Choroid plexus epithelial cell (primary cell): ENCODE measurements at places on chromosomes 3 and 15.

GRCh38 chr3:122271246-122271898 lies 53.7 kb upstream of the CSTA start:
- DNase-seq = no peak

GRCh38 chr3:177519588-177519987 lies 322.3 kb upstream of the TBL1XR1 start:
- DNase-seq = no peak

DNA sequence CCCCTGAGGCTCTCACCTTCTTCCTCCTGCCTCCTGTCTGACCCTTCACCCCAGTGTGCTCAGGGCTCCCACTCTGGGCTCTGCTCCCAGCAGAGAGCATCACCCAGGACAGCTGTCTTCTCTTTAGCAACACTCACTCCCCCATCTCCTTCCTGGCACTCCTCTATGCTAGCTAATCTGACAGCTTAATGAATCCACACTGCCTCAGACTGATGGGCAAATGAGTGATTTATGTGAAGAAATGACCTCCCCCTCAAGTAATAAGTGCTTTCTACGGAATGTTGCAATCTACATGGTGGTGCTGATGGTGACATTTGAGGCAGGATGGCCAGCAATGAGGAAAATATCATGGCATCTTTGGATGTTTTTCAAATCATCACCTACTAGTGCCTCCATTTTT lies 83.6 kb downstream of the LSM3 start:
- DNase-seq = no peak

- peak; percentile 8 for DNase-seq
These were observed 12.1 kb upstream of the PEX5L start for GRCh38 chr3:180048840-180049239.

GRCh38 chr3:197367081-197367780 lies 68.8 kb upstream of the DLG1 start:
- DNase-seq = peak; percentile 64

DNA sequence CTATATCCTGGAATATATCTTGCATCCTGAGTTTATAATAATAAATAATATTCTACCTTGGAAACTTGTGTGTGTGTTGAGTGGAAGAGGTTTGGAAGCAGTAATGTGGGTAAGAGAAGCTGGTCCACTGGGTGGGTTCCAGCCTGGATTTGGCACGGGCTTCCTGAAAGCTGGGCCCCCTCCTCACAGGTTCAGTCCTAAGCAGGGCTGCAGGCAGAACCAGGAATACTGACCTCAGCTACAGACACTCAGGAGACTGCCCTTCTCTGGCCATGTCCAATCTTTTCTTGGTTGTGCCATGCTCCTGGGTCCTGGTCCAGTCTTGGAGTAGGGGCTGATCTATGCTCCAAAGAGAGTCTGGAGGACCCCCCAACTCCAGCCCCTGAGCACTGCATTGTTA lies 4.5 kb downstream of the MYD88 start:
- DNase-seq = no peak

- no peak for DNase-seq
These were observed 3.3 kb upstream of the LRTM1 start for GRCh38 chr3:54931182-54931581.

- DNase-seq = no peak
These were observed 439.2 kb upstream of the EPHA3 start for GRCh38 chr3:88668180-88668579.

- peak; percentile 4 for DNase-seq
These were observed 15.0 kb upstream of the MINDY4B start for GRCh38 chr3:150920236-150920635.

DNA sequence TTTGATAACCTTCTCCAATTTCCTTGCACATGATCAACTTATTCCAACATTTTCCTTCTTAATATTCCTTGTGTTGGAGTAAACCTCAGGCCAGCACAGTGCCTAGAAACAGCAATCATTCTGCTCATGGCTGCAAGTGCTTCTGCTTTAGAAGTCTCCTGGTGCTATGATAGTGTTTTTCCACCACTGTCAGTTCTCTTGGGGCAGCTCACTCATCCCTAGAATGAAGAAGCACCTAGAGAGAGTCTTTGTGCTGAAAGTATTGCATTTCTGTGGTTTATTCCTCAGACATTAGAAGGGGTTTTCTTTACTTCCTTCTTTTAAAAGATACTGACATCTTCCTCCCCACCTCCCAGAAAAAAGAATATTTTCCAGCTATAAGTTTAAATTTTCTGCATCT lies 183.5 kb downstream of the RYR3 start:
- DNase-seq = no peak

DNA sequence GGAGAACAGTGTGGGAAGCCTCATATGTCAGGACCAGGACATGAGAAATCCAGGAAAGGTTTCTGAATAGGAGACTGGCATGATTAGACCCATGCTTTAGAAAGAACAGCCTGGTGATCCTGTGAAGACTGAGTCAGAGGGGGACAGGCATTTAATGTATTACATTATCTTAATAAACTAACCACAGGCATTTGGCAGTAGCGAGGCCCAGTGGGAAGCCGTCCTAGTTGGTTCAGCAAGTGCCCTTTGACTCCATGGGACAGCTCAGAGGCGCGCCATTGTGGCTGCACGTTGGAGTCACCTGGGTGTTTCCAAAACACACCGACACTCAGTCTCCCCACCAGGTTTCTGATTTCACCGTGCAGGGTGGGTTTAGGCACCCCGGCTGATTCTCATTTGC lies 90.5 kb upstream of the DGKG start:
- peak; percentile 95 for DNase-seq

GRCh38 chr3:95813244-95813643 lies 1001.1 kb upstream of the EPHA6 start:
- DNase-seq = no peak

DNA sequence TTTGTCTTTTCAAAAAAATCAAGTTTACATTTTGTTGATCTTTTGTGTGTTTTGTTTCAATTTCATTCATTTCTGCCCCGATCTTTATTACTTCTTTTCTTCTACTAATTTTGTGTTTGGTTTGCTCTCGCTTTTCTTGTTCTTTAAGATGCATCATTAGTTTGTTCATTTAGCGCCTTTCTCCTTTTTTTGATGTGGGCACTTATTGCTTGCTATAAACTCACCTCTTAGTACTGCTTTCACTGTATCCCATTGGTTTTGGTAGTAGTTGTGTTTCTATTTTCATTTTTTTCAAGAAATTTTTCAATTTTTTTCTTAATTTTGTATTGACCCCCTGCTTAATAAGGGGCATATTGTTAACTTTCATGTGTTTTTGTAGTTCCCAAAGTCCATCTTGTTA lies 34.4 kb downstream of the PRKCI start:
- no peak for DNase-seq

- peak; percentile 81 for DNase-seq
These were observed 735.0 kb downstream of the ROBO1 start for GRCh38 chr3:79032686-79033318.

GRCh38 chr15:84894736-84895425 lies 10.4 kb downstream of the SLC28A1 start:
- no peak for DNase-seq

DNA sequence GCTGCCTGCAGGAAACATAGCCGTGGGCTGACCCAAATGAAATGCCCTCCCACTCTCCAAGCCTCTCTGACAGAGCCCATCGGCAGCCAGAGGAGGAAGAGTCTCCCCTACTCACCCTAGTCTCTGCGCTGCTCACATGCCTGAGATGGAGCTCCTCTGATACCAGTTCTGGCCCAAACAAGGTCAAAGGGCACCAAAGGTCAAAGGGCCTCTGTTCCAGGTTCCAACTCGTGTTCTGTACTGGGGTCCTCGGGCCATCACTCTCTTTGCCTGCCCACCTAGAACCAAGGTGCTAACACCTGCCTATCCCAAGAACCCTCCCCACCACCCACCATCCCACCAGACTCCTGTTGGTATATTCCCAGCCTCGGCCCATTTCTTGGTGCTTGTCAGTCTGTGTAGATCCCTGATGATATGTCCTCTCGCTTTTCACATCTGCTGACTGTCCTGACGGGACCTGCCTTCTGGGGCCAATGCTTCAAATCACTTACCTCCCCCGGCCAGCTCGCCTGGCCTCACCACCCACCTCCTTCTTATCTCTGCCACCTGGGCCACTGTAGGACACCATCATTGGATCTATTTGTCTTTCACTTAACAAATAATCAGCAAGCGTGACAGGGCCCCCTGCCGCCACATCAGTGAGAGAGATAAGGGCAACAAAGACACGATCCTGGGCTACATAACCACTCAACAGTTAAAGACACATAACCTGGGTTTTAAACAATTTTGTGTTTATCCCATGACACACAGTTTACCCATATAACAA lies 90.4 kb downstream of the SRGAP3 start:
- no peak for DNase-seq

- no peak for DNase-seq
These were observed 44.5 kb downstream of the CMTM7 start for GRCh38 chr3:32435911-32436815.

DNA sequence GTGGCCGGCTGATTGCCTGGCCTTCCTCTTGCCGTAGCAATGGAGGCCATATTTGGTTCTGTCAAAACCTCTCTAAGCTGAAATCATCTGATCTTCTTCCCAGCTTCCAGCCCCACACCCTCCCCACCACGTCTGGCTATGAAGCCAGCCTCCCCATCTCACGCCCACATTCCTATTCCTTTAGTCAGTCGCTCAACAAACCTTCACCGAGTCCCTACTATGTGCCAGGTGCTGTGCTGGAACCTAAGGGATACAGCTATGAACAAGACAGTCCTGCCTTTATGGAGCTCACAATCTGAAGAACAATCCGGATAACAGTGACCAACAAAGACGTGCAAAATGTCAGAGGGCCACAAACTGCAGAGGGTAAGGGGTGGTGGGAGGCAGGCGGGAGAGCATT lies 31.9 kb upstream of the SMAD6 start:
- no peak for DNase-seq

GRCh38 chr3:68977486-68978167 lies 35.9 kb downstream of the EOGT start:
- no peak for DNase-seq

DNA sequence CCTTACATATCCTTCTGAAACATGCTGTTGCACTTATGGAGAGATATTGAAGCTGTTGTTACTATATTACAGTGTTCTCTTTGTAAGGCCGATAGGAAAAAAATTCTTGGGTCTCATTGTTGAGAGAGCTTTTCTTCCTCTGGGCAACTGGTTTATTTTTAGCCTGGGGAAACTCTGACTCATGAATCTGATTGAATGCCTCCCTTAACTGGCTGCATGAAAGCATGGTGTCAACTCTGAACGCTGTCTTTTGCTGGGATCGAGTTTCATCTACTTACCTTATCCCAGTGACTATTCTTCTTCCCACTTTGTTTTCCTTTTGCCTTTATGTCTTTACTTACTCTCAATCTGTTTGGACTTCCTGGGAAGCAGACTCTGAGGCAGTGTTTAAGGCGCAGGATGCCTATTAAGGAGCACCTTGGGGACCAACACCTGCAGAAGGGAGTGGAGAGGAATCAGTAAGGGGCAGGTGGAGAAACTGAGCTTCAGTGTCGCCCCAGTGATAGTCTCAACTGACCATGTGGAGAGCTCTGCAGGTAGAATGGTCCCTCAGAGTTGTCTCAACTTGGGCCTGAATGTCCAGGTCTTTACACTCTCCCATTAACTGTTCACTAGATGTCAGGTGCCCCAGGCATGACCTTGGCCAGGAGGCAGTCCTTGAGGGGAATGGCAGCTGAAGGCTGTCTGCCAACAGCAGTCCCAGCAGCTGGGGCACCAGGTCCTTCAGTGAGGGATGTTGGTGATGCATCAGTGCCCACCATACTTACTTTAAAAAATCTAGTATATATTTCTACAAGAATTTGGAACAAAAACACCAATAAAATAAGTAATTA lies 88.9 kb upstream of the CCNL1 start:
- DNase-seq = peak; percentile 95

DNA sequence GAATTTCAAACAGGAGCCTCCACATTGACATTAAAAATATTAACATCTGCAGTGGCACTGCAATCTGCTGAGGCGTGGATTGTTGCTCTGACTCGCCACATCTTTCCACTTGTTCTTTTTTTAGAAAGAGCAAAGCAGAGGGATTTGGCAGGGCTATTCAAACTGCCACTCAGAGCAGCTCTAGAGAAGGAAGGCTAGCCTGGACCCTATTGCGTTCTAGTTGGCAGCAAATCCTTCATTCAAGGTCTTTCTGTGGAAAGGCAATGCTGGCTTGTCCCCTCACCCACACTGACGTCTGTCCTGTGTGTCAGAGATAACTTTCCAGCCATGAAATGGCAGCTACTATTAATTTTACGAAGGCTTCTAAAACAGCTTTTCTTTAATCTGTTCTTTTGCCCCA lies 483.2 kb upstream of the SGO1 start:
- no peak for DNase-seq

DNA sequence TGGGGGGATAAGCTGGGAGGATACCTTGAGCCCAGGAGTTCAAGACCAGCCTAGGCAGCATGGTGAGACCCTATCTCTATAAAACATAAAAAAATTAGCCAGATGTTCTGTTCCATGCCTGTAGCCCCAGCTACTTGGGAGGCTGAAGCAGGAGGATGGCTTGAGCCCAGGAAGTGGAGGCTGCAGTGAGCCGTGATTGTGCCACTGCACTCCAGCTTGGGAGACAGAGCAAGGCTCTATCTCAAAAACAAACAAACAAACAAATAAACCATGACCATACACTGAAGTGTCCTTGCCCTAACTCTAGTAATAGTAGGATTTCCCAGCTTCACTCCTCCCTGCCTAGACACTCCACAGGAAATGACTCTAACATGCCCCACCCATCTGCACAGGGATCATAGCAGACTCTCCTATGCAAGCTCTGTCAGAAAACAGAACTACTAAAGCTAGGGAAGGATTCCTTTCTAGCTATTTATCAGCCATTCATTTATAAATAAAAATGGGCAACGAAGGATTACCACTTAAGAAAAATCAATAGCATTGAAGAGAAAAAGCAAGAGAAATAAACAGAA lies 4.6 kb downstream of the ERICH6 start:
- peak; percentile 66 for DNase-seq

DNA sequence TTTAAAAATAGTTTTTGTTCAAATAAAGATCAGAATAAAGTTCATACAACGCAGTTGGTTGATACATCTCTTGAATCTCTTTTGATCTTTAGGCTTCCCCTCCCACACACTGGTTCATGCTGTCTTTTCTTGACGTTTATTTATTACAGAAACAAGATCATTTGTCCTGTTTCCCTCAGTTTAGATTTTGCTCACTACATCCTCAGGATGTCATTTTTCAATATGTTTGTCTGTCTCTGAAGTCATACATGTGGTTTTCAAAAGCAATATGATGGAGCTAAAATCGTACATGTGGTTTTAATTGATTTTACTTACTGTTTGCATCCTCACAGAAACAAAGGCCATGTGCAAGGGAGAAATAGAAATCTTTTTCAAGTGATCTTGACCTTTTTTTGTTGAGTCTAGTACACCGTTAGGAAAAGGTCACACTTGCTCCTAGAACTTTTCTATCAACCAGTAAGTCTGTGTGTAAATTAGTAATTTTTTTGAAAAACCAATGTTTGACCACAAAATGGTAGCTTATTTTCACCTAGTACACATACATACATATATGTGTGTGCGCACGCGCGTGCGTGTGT lies 63.7 kb upstream of the SENP5 start:
- DNase-seq = no peak
